ENCODE measurements at places on chromosomes 4 and X.

DNA sequence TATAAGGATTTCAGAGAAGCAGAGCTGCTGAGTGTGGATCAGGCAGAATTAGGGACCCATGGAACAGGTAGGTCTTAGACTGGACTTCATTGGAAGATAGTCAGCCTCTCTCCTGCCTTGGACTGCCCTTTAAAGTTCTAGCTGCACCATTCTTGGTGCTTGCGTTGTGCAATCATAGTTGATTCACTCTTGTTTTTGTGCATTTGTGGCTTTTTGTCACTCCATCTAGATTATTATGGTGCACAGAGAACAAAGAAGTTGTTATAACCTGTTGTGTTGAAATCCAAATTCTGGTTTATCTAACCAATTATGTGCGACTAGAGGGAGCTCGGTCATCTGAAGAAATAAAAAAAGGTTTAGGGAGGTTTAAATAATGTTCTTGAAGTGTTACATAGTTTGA, 59.3 kb downstream of the JADE1 start:
- no peak for DNase-seq

DNA sequence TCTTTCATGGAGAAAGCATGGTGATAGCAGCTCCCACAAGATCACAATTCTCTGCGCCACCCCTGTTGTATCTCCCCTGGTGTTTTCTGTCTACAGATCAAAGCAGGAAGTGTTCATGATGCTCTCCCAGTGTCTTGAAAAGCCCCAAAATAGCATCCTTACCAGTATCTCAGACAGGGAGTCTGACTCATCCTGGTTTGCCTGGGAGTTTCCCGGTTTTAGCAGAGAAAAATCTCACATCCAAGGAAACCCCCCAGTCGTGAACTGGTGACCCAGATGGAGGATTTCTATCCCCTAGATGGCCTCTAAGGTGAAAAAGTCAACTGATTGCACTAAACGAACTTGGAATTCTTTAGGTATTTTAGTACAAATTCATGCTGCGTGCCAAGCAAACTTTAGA, 64.3 kb upstream of the NR0B1 start:
- no peak for DNase-seq

DNA sequence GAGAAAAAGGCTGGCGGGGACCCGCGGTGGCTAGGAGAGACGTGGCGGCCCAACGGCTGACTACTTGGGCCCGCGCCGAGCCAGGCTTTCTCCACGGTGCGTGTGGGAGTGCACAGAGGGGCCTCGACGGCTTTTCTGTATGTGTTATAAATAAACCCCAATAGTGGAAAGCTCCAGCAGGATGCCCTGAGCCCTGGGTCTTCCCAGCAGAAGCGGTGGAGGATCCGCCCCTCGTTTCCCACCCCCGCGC, 268 bp upstream of the PRRG1 start:
- DNase-seq = no peak

DNA sequence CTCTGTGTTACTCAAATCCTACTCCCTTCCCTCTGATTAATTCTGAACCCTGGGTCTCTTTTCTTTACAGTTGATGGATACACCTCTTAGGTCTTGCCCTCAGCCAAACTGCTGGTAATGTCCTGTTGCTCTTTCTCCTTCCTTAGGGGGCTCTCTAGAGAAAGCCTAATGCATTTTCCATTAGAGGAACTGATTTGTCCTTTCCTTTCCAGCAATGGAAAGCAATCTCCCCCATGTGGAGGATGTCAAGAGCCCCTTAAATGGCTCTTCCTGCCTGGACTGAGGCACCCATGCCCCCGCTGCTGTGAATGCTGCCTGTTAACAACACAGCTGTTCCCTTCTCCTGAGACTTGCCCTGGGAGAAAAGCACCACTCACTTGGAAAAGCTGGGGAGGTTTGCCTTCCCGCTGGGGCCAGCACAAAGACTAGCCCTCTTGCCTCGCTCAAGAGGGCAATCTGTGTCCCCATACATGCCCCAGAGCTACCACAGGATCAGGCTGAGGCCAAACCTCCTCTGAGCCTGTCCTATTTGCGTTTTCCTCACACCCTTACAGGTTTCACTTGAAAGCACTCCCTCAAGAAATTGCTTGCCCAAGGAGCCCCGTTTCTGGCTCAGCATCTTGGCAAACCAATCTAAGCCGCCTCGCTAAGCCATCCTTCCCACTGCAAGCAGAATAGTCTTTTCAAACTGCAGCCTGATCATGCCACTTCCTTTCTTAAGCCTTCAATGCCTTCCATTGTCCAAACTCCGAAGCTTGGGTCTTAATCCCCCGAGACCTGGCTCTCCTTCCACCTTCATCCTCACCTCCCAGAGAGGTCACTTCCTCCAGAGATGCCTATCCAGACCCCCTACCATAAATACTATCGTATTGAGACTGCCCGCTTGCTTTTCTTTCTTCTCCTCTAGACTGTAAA, 23.2 kb upstream of the SMIM20 start:
- no peak for DNase-seq

DNA sequence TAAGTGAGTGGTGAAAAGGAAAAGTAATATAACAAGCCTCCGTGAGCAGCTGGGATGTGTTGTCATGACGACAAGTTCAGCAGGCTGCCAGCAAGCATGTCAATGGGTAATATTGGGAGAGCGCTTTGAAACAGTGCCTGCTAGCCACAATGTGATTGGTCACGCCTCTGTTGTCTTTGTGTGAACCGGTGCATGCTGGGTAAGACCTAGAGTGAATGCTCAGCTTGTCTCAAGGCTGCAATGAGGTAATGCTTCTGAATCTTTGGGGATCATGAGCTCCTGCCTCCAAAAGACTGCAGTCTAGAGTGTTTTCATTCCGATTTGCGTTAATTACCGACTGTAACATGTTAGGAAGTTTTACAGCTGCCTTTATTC, 54.9 kb downstream of the STOX2 start:
- DNase-seq = peak; percentile 5

Data from prostate gland (tissue), 2 donors.